Stimulated activated CD4-positive, alpha-beta T cell treated with anti-CD3 and anti-CD28 coated beads, Interleukin-4, amount 100 ng/mL, for 24 hours (primary cell): ENCODE measurements at places on chromosomes 12 and 14.

DNA sequence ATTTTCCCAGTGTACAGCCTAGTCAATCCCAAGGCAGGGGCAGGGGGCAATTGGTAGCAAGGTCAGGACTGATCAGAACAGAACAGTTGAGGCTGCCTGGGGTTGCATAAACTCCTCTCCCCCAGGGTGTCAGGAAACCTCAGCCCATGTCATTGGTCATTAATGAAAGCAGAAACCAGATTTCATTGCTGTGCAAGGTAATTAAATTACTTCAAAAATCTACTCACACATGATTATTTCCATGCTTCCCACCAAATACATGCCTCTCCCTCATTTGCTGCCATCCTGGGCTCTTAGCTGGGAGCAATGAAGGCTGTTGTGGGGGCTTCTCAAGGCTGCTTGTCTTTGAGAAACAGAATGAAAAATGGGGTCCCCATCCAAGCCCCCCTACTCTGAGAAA, 124.2 kb downstream of the PHETA1 start:
- DNase-seq = no peak

GRCh38 chr12:91805031-91805430, 340.6 kb downstream of the BTG1 start:
- no peak for DNase-seq

- no peak for DNase-seq
Observed at GRCh38 chr12:86234316-86234855, 21.8 kb downstream of the MGAT4C start.

GRCh38 chr14:61342486-61342885, 21.1 kb downstream of the PRKCH start:
- peak; percentile 88 for DNase-seq

DNA sequence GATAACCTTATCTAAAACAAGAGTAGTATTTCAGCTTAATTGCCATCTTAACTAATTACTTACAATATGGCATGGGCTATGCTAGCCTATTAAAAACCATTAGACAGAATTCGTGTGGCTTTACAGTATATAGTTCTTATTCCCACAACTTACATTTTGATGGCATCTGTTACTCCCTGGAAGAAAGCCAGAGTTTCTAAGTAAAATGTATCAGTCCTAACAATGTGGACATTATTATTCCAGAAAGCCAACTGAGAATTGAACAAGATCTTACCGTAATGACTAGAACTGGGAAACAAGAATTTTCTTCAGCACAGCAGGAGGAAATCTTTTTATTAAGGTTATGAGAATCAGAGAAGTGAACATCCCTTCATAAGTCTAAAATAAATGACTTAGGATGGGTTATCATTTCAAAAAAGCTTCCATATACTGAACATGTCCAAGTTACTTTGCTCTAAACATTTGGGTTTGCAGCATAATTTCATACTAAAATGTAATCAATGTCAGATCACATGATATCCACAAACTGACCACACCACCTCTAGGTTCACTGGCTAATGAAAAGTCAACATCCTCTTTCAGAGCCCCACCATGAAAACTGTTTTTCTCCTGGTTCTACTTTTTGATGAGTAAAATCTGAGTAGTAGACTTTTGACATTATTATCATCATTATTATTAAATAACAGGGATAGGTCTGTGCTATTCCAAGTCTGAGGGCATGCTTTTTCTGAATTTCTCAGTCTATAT, 179.7 kb downstream of the SSPN start:
- no peak for DNase-seq

DNA sequence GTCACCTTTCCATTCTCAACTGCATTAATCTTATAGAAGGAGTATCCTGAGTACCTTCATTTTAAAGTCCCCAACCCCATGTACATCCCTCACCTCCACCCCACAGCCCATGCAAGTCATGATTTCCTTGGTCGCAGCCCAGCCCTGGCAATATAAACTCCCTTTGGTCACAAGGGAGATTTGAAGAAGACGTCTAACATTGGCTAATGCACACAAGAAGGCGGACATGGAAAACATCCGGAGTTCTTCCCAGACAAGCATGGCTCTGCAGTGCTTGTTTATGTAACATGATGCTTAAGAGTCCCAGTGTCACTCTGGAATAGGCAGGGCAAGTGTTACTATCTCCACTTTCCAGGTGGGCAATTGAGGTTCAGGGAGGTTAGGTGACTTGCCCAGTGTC, 277.6 kb downstream of the DPF3 start:
- DNase-seq = peak; percentile 1

- no peak for DNase-seq
Observed at GRCh38 chr12:55698241-55698955, 9.3 kb downstream of the ITGA7 start.

DNA sequence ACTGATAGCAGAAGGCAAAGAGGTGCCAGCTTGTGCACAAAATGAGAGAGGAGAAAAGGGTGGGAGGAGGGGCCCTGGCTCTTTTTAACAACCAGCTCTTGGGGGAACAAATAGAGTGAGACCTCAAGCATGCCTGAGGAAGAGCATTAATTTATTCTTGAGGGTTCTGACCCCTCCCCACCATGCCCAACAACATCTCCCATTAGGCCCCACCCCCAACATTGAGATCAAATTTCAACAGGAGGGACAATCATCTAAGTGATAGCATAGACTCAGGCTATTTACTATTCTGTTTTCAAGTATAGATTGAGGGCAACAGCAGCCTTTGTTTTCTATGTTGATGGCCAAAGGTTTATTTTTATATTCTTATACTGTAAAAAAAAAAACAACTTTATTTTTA, 59.7 kb downstream of the FUT8 start:
- DNase-seq = no peak

DNA sequence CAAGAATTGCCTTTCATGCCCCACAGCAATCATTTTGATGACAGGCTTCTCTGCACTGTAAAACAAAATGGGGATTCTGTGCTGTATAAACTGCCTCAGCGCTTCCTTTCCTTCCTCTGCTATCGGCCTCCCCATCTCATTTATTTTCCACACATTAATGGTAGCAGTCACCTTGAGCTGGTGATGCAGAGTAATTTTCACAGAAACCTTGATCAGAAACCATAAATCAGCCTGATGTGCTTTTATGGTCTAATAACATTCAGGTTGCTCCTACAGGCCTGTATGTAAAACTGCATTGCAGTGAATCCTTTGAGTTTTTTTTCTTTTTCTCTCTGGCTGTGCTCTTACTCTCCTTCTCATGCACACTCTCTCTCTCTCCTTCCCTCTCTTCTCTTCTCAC, 578.4 kb upstream of the STXBP6 start:
- no peak for DNase-seq

GRCh38 chr12:89289720-89290119, 62.6 kb downstream of the DUSP6 start:
- no peak for DNase-seq

DNA sequence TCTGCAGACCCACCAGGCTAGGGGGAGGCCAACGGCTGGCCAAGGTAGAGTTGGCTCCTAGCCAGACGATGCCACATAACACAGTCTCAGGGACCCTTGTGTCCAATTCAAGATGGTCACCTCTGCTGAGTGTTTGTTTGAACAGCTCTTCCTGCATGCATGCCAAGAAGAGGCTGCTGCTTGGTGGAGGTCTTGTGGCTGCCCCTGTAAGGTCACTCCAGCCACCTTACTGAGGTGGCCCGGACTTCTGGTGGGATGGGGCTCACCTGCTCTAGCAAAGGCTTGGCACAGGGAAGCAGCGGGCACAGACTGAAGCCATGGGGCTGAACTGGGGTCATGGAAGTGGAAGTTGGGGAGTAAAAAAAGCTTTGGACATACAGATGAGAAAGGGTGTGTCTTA, 210.3 kb downstream of the GLT1D1 start:
- DNase-seq = no peak

DNA sequence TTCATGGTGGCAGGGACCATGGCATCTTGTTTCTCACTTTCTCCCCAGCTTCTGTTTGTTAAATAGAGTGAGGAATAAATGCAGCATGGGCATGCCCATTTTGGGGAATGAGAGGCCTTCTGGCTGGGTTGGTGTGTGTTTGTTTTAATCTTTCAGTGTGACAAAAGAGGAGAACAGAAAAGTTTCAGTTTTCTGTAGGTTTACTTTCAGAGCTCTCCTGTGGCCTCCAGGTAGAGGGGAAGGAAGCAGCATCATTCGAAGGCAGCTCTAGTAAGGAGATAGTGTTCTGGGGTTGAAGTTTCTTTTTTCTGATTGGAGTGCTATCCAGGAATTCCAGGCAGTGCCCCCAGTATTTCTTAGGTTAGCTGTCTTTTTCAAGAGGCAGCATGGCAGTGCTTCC, 15.3 kb downstream of the MSRB3 start:
- DNase-seq = no peak

DNA sequence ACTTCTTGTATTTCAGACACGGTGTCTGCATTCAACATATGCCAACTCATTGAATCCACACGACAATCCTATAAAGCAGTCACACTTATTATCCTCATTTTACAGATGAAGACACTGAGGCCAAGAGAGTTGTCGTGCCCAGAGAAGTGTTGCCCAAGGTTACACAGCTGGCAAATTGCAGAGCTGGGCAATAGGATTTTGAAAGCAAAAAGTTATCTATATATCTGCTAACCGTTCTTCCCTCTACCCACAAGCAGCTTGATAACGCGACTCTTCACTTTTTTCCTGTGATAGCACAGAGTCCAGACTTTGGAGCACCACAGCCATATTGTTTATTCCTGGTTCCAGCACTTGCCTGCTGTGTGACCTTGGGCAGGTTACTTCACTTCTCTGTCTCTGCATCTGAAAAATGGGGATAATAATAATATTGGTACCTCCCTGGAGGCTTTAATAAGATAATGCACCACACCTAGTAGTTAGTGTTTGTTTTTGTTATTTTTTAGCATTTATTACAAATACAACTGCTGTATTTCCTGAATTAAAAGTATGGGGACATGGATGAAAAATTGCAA, 82.2 kb downstream of the CHST11 start:
- DNase-seq = no peak

GRCh38 chr14:24131549-24131966, 1.1 kb downstream of the FITM1 start:
- no peak for DNase-seq

GRCh38 chr14:21846227-21846885, 172.7 kb upstream of the OR4E1 start:
- DNase-seq = peak; percentile 73

GRCh38 chr12:116853507-116853906, 27.7 kb downstream of the HRK start:
- DNase-seq = no peak

GRCh38 chr12:11749943-11750690, 100.6 kb downstream of the ETV6 start:
- no peak for DNase-seq

DNA sequence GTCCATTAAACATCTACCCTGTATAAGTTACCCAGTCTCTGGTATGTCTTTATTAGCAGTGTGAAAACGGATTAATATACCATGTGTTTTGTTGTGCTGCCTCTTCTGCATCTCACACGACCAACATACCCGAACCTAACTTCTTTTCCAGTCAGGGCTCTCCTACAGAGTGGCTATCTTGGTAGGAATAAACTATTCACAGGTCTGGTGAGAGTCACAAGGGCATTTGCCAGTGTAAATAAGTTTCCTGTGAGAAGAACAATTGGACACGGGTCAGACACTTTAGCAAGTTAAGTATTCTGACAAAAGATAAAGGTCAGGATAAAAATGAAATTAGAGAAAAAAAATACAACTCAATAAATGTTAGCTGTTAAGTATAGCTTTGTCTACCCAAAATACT, 60.9 kb downstream of the MYF5 start:
- DNase-seq = no peak

- DNase-seq = peak; percentile 12
Observed at GRCh38 chr12:74890237-74890599, 319.4 kb downstream of the KCNC2 start.

DNA sequence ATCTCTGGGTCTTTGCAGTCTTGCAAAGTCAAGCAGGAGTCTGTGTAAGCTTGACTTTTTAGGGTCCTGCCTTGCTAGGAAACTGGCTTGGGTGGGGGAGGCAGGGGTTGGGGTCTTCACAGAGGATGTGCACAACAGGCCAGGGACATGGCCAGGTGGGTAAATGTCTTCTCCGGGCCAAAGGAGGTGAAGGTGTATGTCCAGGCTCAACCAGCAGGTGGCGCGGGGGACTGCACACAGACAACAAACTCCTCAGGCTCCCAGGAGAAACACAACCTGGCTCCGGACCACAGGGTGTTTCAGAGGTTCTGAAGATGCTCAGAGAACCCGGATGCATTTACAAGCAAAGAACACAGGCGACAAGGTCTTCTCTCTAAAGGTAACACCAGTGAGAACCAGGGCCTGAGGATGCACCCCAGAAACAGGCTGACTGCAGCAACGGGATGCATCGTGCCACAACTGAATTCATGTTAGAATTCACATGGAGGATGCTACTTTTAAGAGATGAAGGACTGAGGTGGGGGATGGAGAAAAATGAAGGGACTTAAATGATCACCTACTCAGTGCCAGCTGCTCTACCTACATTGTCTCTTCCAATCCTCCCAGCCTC, 56.0 kb downstream of the PLEKHG3 start:
- DNase-seq = peak; percentile 62

DNA sequence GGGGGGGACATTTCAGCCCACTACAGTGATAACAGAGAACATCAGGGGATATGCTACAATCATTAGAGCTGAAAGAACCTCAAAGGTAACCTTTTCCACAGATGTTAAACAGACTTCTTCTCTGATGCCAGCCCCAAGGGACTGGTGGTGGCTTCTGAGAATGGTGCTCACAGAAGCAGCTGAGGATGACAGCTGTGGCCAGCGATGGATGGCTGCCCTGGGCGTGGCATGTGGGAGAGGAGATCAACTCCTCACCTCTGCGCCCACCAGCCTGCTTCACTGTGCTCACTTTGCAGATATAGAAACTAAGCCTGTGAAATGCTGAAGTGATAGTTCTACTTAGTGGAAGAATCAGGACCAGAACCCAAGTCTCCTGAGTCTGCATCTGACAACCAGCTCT, 33.0 kb downstream of the FOXN3 start:
- no peak for DNase-seq

DNA sequence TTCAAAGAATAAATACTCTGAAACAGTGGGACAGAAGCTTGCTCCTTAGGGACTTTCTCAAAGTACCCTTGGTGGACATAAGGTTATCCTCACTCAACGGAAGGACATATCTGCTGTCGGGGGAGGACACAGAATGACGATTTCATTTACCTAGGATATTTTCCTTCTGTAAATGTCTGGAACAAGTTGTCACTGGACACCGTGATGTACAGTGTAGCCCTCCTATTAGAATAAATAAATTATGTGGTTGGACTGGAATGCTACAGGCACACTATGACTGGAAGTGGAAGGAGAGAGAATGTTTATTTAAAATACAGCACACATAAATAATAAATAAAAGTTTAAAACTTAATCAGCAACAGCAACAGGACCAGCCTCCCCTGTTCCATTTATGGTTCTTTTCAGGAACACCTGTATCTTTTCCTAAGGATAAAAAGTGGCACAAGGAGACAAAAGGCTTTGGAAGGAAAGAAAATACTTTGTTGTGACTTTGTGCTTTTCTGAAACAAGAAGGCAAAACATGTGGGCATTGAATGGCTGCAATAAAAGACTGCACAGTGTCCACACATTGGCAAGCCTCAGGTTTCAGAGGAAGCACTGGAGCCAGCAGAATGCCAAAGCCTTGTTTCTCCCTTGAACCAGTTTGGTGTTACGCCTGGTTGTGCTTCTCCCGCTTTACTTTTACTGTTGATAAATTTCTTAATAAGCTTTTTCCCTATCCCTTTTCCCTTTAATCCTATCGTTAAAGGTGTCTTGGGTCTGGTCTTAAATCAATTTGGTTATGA, 36.8 kb downstream of the FGD4 start:
- DNase-seq = no peak

GRCh38 chr12:124543052-124543589, 24.3 kb downstream of the NCOR2 start:
- DNase-seq = no peak
